ENCODE measurements at places on chromosomes 2 and 18.

DNA sequence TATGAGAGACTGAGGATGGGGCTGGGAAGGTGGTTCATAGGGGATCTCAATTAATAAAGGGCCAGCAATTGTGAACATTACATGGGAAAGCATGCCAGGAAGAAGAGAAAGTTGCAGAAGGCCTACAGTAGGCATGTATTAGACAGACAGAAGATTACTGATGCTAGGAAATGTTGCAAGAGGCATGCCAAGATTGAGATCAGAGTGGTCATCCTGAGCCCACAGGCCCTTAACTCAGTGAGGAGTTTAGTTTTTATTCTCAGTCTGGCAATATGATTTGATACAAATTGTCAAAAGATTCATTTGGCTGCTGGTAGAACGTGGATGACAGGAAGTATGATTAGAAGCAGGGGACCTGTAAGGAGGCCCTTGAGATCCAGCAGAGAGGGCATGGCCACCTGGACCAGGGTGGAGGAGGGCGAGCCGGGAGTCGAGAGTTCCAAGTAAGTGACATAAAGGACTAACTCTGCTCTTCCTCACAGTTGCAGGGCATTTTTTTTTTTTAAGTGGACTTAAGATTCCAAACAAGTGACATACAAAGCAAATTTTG, 54.9 kb downstream of the EPHA4 start:
- DNase-seq = no peak

DNA sequence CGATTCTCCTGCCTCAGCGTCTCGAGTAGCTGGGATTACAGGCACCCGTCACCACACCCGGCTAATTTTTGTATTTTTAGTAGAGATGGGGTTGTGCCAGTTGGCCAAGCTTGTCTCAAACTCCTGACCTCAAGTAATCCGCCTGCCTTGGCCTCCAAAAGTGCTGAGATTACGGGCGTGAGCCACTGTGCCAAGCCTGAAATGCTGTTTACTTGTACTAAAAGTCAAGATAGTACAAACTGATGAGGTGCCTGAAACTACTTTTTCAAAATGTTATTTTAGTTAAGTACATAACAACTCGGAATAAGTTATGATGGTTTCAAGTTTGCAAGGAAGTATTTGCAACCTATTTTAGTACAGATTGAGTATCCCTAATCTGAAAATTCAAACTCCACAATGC, 85.7 kb downstream of the CEP192 start:
- DNase-seq = no peak

DNA sequence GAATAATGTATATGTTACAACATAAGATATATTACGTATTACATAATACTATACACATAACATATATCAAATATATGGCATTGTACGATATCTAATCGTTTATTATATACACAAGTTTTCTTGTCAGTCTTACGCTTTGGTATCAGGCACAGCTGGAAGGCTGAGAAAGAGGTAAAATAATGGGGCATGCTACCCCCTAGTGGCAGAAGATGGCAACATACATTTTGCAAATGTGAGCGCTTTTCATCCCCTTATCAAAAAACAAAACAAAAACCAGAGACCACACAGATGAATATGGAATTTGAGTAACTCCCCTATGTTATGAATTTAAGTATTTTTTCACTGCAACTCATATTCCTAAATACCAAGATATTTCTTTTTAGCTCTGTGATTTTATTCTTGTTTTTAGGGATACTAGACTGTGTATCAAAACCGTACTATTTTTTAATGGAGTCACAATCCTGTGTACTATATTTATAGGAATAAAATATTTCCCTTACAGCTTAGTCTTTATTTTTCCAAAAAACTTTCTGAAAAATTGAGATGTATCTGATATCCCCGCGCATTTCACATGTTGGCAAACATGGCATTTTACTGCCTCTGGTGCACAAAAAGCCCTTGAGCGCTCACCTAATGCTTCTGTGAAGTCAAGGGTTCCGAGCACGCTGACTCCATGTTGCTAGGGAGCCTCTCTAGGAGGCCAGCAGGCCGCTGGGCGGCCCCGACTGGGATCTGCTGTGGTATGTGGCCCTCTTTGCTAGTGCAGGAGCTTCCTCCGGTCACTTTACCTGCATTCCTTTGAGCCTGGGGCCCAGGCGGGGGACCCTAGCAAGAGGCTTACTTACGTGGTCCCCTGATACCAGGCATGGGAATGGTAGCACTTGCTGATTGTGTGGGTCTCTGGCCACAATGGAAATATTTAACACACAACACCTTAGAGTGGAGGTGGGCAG, 62.5 kb downstream of the SLC4A3 start:
- DNase-seq = no peak

DNA sequence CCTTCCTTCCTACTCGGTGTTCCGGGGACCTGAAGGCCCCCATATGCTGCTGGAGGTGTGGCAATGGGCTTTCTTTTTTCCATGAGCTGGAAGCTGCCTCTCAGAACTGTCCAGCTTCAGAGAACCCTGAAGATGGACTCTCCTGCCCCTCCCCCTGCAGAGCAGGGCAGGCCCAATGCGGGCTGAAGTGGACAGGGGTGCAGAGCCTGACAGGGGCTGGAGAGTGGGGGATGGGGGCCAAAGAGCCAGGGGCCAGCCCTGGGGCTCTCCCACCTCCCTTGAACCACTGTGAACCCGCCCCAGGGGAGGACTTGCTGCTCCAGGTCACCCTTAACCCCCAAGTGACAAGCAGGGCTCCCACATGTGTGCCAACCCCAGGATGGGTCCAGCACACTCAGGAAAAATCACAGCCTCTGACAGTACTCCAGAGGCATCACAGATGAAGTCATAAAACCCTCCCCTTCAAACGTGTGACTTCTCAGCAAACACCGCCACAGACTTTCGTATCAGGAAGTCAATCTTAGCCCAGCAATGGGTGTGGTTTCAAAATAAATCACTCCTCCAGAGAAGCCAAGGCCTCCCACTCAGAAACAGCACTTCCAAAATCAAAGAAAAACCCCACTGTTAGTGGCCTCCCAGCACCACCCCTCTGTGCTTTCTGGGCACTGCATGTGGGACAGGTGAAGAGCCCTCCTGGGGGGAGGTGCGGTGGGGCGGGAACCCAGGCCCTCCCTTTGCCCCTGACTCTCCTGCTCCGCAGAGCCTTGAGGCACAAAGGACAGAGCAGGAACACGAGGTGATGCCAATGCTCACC, 135.8 kb downstream of the HDAC4 start:
- no peak for DNase-seq

DNA sequence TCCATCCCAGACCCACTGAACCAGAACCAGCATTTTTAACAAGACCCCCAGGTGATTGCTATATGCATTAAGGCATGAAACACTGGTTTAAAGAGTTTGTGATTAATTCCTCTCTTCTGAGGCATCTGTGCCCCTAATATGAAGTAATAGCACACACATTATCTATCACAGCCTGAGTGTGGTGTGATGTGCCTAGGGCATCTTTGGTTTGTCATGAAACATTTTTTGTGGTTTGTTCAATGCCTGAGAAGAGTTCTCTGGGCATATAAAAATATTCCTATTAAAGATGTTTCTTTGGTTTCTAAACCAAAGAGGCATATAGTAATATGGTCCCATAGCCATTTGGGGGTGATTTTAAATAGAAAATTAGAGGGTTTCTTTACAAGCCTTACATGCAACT, 221.7 kb upstream of the SPOPL start:
- DNase-seq = no peak

All from NCI-H187 (cell line).